Activated CD4-positive, alpha-beta T cell treated with anti-CD3 and anti-CD28 coated beads, Interleukin-2, amount 50 U/mL, for 4 hours (primary cell): ENCODE measurements at places on chromosomes 1 and 21.

DNA sequence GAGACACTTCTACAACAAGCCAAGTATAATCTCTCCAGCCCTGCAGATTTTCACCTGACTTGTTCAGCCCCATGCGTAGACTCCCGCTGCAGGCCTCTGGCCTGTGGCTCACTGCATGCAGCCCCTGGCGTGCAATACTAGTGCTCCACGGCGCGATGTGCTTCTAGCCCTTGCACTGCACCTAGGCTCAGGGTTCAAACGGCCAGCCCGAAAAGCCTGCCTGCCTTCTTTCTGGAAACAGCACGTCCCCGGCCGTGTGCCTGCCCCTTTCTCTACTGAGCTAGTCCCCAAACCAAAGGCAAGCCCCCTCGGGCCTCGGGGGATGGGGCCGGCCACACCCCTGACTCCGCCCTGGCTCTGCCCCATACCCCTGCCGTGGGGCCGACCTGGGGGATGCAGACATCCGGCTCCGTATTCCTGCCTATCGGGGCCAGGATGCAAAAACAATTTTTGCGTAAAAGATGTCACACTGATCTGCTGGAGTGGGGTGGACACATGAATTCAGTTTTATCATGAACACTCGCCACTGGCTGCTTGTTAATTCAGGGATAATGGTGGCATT, 26.3 kb upstream of the TRAPPC10 start:
- no peak for DNase-seq

DNA sequence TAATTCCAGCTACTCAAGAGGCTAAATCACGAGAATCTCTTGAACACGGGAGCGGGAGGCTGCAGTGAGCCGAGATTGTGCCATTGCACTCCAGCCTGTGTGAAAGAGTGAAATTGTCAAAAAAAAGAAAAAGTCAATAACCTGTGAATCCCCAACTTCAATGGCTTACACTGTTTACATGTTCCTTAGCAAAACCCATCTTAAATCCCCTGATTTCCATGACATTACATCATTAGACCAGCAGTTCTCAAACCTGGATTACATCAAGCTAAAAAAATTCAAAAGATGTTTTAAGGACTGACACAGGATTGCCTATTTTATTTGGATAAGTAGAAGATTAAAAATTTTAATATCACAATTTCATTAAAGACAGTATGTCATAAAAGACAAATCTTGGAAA, 12.4 kb downstream of the GPBP1L1 start:
- DNase-seq, result no peak

DNA sequence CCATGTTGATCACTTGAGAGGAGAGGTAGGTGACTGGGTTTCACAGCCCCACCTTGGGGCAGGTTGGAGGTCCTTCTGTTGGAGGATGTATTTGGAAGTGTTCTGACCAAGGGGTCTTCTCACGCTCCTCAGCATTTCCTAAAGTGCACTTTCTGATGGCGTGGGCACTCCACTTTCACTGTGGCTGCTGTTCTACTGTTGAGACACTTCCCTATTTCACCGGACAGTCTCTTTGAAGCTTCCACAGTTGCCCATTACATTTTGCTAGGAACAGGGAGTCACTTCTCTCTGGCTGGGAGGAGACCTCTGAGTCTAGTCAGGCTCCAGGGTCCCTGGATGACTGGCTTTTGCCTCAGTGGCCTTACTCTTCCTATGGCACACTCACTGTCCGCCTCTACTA, 180.0 kb upstream of the LMO4 start:
- DNase-seq, result no peak

- DNase-seq, result no peak
Measured at GRCh38 chr21:42520628-42521253, 7.1 kb downstream of the SLC37A1 start.

GRCh38 chr21:14688412-14688811, 142.3 kb upstream of the SAMSN1 start:
- DNase-seq, result no peak
